Inflammatory macrophage (primary cell): ENCODE measurements at places on chromosomes 1 and 21.
A peak's percentile ranks its signal among the peaks of the same experiment; 100 is the strongest.

- DNase-seq: peak; percentile 63
Observed at GRCh38 chr1:66996018-66996682, 57.8 kb downstream of the SLC35D1 start.

- no peak for DNase-seq
Observed at GRCh38 chr1:4494558-4494957, 159.9 kb upstream of the AJAP1 start.

- no peak for DNase-seq
Observed at GRCh38 chr21:31905503-31906451, 33.0 kb downstream of the HUNK start.

- DNase-seq: no peak
Observed at GRCh38 chr1:204348242-204348641, 11.5 kb downstream of the PLEKHA6 start.
